ENCODE measurements at places on chromosomes 4 and X.

DNA sequence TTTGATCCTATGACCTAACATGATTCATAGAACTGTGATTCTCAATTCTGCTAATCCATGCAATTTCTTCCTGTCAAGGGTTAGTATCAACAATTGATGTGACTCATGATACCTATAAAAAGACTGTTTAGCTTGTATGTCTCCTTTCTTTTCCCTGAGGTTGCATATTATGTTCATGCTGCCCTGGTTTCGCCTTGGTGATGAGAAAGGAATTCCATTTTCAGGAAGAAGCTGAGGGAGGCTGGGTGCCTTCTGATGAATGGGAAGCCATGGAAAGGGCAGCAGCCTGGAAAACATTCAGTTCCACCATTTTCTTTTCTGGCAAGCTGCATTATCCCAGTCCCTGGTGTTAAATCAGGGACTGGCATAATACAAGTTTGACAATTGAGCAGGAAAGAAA, 976.5 kb downstream of the RPA4 start:
- DNase-seq: peak; percentile 30

DNA sequence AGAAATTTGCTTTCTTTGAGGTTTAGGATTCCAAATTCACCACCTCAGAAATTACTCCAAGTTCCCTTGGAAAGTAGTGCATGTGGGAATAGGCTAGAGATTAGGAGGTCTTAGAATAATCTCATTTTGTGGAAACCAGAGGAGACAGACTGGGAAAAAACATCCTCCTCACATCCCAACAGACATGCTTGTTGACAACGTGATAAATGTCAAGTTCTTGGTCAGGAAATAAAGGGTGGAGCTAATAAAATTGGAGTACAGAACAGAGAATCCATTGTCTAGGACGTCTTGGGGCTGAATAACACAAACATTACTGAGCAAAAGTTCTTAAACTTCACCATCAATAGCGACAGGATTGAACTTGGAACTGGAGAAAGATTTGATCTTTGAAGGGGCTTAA, 233.4 kb downstream of the PABPC4L start:
- DNase-seq: no peak

GRCh38 chr4:106080376-106080775, 185.1 kb downstream of the NPNT start:
- DNase-seq: no peak

DNA sequence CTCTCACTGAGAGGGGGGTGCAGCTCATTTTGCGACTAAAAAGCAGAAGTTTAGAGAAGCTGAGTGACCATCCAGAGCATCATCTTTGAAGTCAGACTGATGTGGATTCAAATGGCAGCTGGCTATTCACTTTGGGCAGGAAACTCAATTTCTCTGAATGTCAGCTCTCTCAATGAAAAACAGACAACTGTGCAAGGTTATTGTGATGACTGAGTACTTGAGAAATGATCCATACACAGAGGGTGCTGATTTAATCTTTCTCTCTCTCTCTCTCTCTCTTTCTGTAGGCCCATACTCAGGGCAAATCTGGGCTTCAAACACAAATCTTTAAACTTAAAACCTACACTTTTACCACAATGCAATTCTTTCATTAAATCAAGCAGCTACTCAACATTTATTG, 185.8 kb upstream of the SLIT2 start:
- no peak for DNase-seq

DNA sequence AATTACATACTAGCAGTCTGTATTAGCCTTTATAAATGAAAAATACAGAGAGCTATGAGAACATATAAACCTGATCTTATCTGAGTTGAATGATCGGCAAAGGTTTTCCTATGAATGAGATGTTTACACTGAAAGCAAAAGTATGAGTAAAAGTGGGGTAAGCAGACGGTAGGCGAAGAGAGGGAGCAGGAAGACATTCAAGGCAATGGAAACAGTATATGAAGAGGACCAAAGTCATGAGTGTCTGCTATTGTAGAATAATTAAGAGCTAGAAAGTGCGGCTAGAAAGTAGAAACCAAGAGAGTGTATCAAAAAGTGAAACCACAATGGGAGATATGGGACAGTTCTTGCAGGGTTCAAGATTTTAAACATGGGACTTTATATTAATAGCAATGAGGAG, 67.0 kb upstream of the TMLHE start:
- no peak for DNase-seq

DNA sequence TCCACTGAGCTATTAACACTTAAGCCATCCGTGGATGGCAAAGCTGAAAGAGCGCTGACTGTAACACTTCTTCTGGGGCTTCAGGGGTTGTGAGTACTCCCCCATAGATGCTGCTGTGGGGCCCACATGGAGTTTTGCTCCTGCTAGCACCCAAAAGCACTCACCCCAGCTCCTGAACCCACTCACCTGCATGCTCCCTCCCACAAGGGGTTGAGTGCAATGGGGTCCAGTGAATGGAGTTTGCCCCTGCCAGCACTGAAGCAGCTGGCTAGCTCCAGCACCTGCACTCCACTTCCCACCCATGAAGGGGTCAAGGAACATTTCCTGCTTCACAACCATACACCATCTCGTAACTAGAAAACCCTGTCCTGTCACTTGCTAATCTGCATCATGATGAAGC, 78.9 kb downstream of the IL21 start:
- no peak for DNase-seq

GRCh38 chrX:110097920-110098319, 95.0 kb downstream of the TMEM164 start:
- DNase-seq: no peak

- no peak for DNase-seq
Observed at GRCh38 chrX:152824841-152825374, 5.6 kb downstream of the CETN2 start.

DNA sequence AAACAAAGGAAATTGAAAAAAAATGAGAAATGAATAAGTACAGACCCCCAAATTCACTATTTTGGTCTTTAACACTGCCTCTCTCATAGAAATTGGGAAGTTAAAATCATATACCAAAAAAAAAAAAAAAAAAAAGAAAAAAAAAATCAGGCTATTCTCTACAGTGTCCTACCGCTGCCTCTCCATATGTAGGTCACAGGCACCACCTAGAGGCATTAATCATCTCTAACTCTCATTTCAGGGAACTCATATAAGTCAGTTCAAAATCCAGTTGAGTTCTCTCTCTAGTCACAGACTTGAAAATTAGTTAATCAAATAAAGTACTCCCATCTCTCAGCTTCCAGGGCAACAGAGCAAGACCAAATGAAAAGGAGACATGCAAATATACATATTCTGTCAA, 47.9 kb downstream of the COX18 start:
- peak; percentile 42 for DNase-seq

GRCh38 chr4:2071252-2071911, 12.3 kb downstream of the NAT8L start:
- no peak for DNase-seq

- no peak for DNase-seq
Observed at GRCh38 chr4:15043226-15043625, 40.9 kb downstream of the CPEB2 start.

- DNase-seq: no peak
Observed at GRCh38 chr4:19214591-19215186, 1037.0 kb upstream of the SLIT2 start.

- no peak for DNase-seq
Observed at GRCh38 chr4:17814140-17814539, 3.4 kb downstream of the NCAPG start.

GRCh38 chr4:13371048-13371447, 113.1 kb downstream of the RAB28 start:
- DNase-seq: no peak

Measured in RCC 7860 (cell line).